ENCODE measurements at places on chromosomes 1 and 21.

DNA sequence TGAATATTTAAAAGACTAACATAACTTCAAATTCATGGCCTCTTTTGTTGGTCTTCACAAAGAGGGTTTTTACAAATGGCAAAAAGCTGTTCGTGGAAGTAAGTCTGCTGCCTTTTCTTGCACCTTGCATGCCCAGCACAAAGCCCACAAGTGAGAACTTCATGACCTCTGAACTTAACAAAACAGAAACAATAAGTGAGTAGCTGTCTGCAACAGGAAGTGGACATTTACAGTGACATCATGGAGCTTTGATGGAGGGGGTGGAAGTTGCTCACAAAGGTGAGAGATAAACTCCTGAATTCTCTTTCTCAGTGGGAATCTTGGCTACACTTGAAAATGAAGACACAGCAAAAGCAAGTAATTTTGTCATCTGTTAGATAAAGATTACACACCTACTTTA, 303.3 kb upstream of the DEPDC1 start:
- DNase-seq = no peak

DNA sequence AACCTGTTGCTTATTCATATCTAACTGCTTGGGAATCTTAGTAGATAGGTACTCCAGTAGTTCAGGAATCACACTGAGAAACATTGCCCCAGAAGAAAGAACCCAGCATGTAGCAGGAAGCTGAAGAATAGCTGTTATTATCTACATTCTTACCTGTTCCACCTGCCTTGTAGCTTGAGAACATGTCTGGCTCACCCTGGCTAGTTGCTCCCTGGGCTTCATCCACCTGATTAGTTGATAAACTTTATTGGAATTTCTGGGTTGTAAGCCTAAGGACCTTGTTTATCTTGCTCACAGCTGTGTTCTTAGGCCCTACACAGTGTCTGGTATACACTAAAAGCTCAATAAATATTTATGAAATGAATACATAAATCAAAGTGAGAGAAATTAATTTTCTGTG, 106.3 kb upstream of the DMRTA2 start:
- DNase-seq = no peak

GRCh38 chr1:150311762-150312161, 9.6 kb upstream of the PRPF3 start:
- DNase-seq = no peak

GRCh38 chr1:167435484-167435883, 82.8 kb downstream of the CD247 start:
- no peak for DNase-seq

- DNase-seq = no peak
Observed at GRCh38 chr1:229042482-229042881, 228.4 kb upstream of the RAB4A start.

GRCh38 chr1:76607717-76608116, 259.6 kb upstream of the ST6GALNAC5 start:
- no peak for DNase-seq

DNA sequence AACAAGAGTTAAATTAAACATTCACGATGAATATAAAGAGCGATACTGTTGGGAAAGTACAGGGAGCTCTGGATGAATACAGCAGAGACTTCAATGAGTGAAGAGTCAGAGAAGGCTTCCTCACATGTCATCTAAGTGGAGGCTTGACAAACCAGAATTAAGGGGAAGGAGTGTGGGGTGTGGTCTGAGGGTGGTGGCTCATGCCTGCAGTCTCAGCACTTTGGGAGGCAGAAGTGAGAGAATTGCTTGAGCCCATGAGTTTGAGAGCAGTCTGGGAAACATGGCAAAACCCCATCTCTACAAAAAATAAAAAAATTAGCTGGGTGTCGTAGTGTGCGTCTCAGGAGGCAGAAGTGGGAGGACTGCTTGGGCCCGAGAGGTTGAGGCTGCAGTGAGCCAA, 8.7 kb downstream of the SDHB start:
- no peak for DNase-seq

Measured in CD4-positive, alpha-beta T cell treated with Interleukin-6 at 100 ng/mL for 8 hours (primary cell).